ENCODE measurements at places on chromosomes 16 and 17. TPM values are rescaled to one million over a fixed set of nuclear protein-coding genes. Genes with fewer than 3 reads are reported as not detected.

Gene DUS1L
- total RNA-seq, result 47.6 TPM

Gene MRPL45
- total RNA-seq, result 26.3 TPM

Gene TRIM37
- total RNA-seq, result 16.0 TPM

DNA sequence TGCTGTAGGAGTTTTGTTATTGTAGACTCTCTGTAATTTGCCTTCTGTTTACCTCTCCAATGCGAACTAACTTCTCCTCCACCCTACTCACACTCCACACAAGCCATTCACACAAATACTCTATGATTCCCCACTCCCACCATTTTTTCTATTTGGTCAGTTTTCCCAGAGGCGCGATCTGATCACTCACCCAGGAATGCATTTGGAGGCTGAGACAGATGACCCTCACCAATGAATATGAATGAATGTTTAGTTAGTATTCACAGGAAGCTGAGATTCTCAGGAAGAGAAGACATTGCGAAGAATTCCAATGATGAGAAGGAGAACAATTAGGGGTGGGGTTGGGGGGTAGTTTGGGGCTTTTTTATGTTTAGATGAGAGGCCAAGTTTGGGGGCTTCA is 10.5 kb upstream of the ANKFN1 start:
- no peak for DNase-seq

GRCh38 chr17:64202683-64203344 is 60.2 kb downstream of the TEX2 start:
- DNase-seq, result no peak

GRCh38 chr17:4939546-4939795 is 375 bp downstream of the SLC25A11 start:
- no peak for DNase-seq

DNA sequence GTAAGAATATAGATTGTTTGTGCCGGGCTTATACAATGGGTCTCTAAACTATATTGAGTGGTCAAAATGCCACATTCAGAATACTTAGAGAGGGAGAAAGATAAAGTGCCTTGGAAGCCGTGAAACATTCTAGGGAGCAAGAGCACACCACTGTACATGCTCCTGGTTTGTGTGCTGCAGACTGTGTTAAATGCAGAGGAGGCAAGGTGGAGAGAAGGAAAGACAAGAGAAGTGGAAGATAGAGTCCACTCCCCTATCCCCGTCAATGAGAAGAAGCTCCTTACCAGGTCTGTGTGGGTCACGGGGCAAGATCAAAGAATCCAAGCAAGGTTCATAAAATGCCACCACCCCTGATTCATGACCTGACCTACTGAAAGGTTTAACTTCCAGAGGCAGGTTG is 267.1 kb upstream of the TBX2 start:
- no peak for DNase-seq

DNA sequence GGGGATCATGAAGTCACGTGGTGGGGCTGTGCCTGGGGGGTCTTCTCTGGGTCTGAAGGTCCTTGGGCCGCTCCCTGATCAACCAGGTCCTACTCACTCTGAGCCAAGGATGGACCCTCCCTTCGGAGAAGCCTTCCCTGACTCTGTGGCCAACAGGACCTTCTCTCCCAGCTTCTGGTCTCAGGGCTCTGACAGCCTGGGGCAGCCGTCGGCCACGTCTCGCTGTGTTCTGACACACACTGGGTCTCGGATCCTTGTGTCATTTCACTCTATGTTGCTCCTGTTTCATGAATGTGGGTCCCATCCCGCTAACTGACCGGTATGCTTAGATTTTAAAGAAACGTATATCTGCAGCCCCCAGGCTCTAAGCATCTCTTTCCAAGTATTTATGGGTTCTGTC is 256.1 kb downstream of the ENGASE start:
- no peak for DNase-seq

GRCh38 chr16:79011282-79011681 is 589.3 kb downstream of the MAF start:
- no peak for DNase-seq

- DNase-seq, result no peak
Measured at GRCh38 chr16:2691491-2692248, 9.3 kb downstream of the KCTD5 start.

DNA sequence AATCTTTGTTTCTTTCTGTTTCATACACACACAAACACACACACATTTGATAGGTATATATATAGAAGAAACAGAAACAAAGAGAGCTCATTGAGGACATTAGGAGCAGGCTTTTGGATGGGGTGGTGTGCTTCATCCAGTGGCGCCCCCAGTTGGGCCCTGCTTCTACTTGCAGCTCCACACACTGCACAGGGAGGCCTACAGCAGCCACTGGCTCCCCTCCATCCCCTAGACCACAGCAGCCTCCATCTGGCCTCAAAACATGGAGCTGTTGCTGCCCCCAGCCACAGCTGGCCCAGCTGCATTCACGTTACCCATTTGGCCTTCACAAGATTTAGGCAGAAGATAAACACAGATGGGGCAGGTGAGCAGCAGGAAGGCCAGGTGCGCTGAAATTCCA is 33.1 kb upstream of the NF1 start:
- no peak for DNase-seq
